COR-L47 (cell line): ENCODE measurements at places on chromosomes 2 and 18.

DNA sequence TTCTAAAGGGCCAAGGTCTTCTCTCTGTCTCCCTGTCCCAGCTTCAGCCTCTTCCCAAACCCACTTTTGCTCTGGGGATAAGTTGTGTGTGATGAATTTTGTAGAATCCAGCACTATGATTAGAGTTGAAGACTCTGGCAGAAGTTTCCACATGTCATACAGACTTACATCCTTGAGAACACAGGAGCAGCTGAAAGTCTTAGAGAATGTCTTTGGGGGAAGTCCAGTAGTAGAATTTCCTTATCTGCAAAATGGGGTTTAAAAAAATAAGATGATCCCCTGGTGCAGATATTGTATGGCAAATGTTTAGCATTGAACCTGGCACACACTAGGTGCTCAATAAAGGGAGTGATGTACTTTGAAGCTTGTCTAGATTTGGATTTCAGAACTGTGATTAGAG, 65.2 kb downstream of the TMEM247 start:
- DNase-seq = no peak

DNA sequence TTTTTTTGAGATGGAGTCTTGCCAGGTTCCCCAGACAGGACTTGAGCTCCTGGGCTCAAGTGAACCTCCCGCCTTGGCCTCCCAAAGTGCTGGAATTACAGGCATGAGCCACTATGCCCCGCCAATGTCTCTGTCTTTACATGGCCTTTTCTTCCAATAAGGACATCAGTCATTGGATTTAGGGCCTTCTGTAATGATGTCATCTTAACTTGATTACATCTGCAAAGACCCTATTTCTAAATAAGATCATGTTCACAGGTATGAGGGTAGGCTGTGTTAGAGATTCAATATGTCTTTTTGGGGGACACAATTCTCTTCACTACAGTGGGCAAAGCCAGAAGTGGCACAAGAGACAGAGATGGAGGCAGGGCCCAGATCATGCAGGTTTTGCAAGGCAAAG, 68.1 kb downstream of the PMAIP1 start:
- DNase-seq = no peak

- DNase-seq = no peak
These were observed 1929.8 kb upstream of the LRRTM1 start for GRCh38 chr2:82234283-82234874.

DNA sequence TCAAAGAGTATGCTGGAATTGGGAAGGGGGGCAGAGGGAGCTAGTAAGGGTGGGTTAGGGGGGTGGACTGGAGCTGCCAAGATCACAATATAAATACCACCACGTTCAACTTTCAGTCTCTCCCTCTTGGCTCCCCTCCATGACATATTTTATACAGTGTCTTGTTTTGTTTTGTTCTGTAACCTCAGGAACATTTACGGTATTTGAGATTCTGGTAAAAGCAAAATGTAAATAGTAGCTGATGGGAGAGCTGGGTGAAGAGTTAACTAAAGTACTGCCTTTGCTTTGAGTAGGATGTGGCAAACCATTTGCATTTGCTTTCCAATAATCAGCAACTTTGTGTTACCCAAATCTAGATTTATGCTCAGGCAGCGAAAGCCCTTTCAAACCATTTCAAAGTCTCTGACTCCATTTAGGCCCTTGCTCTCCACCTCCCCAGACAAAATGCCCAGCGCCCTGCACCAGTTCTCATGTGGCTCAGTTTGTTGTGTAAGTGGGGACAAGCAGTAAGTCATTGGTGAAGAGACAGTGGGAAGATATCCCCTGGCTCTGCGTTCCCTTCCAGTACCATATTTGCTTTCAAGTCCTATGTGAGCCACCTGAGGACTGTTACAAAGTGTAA, 17.4 kb downstream of the IRS1 start:
- no peak for DNase-seq

DNA sequence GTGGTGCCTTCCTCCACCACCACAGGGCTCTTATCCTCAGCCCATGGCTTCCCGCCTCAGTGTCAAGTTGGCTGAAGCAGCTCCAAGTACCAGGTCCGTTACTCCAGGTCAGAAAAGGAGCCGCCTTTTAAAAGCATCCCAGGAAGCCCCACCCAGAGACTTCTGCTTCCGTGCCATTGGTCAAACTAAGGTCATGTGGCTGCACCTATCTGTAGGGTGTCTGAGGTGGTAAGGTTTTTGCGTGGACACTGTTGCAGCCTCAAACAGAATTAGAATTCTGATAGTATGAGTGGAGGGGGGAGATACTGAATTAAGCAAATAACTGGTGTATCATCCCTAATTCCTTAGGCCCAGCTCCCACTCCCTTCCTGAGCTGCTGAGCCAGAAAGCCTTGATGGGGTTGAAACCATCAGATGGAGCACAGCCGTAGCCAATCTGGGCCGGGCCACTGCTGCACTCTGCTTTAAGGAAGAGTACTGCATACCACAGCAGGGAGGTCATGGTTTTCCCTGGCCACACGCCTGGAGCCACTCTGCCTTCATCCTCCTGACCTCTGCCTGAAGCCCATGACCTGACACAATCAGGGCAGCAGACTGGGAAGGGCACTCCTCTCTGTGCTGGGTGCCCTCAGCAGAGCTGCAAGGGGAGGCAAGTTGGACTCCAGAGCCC, 8.4 kb downstream of the TMEM247 start:
- DNase-seq = no peak

DNA sequence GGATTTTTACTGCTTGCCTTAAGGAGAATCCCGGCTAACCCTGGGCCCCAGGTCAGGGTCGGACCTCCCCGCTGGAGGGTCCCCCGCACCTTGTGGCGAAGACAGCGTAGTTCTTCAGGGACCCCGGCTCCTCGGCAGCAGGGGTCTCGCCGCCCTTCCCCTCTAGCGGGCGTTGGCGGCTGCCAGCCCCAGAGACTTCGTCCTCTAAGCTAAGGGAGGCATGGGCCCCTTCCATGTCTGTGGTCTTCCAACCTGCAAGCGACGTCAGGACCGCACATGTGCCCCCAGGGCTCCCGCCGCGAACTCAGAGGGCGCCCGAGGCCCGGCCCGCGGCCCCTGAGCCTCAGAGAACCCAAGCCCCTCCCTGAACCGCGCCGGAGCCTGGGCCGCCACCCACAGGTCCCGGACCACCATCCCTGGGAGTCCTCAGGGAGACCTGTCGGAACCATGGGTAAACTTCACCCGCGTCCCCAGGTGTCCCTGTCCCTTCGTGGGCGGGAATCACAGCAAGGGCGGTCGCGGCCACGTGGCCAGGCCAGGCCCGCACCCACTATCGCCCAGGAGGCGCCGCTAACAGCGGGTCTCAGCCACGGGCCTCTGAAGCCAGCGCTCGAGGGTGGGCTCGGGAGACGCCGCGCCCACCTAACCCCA, 562 bp downstream of the ANKMY1 start:
- no peak for DNase-seq

GRCh38 chr2:236936446-236936940, 149.2 kb upstream of the COPS8 start:
- no peak for DNase-seq

DNA sequence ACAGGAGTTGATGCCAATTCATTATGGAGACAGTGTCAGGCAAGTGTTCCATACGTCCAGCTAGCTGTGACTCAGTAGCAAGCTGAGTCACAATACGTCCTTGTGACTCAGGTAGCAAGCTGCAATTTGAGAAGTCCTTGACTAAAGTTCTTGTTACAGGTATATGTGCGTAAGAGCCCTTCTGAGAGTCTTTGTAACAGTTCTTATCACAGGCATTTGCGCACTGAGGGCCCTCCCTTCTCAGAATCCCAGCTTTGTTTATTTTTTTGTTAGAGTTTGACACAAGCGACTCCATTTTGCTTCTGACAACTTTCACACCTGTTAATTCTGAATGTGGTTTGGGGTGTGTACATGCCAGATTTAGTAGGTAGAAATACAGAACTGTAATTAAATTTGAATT, 20.1 kb upstream of the ACMSD start:
- DNase-seq = no peak

DNA sequence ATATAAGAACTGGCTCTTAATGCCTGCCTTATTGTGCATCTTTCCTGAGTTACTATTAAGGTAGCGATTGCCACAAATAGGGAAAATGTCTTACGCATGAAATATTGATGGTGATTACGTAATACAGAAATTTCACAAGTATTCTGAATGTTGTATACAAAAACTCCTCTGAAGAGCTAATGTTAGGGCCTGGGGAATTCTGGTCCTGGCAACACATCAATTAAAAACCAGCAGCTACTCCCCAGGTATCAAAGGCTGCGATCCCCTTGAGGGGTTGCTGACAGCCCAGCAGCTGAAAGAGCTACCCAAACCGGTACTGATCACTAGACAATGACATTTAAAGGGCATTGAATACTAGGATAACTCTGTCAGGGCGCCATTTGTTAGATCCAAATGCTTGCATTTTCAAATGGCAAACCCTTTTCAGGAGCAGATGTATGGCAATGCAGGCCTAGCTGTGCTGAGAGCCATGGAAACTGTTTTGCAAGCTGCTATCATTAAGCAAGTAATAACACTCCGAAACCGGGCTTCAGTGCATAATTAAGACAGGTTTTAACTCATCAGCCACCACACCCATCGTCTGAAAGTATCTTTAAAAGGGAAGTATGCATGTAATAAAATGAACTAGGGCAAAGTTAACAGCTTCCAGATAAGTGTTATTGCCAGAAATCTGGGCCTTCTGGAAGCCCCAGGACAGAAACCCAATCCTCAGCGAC, 78.4 kb downstream of the CLHC1 start:
- DNase-seq = no peak

GRCh38 chr18:55119434-55119833, 160.2 kb upstream of the CCDC68 start:
- no peak for DNase-seq

DNA sequence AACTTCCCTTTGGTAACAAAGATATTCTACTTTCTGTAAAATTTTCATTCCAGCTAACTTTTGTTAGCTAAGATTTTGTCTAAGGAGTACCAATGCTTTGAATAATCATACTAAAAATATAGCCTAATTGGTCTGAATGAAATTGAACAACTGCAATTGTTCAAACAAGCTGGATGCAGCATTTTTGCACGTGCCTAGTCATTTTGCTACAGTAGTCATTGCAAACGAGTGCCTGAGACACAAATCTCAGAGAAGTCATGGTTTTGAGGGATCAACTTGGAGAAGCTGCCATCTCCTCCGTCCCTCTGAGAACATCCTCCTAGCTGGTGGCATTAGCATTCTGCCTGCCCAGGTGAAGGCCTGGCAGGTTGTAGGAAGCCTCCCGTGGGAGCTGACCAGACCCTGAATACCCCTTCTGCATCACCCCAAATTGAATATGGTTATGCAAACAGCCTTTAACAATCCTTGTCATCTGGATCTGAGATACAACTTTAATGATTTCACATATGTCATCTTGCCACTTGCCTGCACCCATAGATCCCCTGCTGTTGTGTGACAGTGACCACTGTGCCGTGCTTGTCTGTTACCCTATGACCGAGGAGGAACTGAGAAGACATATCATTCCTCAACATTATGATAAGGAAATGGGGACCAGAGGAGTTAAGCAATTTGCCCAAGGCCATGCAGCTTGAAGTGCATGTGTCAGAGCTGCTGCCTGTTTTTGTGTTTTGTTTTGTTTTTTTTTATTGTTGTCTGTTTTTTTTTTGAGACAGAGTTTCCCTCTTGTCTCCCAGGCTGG, 29.1 kb upstream of the MGAT4A start:
- DNase-seq = no peak

DNA sequence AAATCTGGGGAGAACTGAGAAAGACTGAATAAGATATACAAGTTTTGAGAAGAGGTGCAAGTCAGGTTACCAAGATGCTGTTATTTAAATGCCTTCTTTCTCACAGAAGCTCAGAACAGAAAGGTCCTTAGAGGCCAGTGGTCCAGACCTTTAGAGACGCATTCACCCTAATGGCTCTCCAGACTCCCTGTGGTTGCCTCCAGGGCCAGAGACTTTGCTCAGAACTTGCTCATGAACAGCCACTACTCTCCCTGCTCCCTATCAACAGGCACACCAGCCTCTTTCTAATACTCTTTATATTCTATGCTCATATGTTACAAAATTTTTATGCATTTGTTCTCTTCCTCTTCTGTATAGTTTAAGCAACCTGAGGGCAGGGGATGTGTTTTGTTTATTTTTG, 349.0 kb upstream of the TNP1 start:
- no peak for DNase-seq

DNA sequence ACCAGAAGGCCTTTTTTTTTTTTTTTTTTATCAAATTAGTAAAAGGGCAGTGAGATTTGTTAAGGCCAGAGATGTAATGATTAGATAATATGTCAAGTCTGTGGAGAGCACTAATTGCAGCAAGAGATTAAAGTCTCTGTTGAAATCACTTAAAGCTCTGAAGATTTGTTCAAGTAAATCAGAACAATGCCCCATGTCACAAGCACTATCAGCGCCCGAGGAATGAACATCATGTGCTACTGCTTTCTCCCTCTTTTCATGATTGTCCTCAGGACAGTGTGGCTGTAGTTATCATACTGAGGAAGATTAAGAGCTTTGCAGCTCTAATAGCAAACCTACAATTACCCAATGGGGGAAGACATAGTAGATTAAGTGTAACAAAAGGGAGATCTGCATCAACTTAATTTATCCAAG, 71.1 kb downstream of the TDRD15 start:
- no peak for DNase-seq

DNA sequence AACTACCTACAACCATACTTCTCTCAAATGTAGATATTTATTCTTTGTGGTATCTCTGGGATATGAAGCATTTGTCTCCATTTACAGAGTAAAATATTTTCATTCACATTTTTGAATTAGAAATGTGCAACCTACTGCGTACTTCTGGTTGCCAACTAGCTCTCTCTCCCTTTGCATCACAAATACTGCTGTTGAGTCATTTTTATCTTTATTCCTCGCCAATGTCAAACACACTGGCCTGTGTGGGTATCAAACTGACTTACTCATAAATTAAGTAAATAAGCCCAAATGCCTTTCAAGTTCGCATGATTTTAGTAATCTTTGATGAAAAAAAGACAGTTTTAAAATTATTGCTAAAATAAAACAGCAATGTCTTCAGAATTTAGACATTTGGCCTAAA, 67.3 kb downstream of the STAT4 start:
- DNase-seq = no peak

DNA sequence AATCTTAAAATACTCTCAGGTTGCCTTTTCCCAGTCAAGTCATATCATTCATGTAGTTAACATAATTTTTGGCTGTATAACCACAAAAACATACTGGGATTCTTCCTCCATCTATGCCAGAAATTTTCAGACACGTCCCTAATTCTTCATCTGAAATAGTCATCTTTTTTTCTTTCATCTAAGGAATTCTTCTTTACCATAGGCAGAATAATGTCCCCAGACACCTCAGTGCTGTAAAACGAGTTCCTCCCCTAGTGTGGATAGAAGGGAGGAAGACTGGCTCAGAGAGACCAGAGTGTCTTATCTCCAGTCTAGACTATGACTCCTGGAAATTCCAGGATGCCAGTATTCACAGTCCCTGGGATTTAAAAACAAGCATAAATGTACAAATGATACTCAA, 127.8 kb downstream of the MREG start:
- DNase-seq = no peak
